ENCODE measurements at places on chromosomes 5 and 9.

- no peak for DNase-seq
Observed at GRCh38 chr5:14246350-14247053, 103.4 kb downstream of the TRIO start.

DNA sequence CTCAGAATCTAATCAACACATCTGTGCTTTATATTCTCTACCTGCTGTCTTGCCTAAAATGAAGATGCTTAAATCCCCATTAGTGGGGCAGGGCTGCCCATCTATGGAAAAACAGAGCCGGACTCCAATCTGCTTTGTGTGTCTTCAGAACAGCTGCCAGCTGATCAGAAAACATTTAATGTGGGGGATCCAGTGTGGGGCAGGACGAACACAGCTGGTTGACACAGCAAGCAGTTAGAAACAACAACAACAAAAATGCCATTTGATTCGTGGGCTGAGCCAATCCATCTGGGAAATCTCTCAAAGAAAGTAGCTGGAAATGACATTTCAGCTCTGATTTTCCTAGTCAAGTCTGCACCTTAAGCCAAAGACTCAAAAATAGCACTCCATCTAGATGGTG, 99.8 kb downstream of the PPP2R2B start:
- DNase-seq = no peak

DNA sequence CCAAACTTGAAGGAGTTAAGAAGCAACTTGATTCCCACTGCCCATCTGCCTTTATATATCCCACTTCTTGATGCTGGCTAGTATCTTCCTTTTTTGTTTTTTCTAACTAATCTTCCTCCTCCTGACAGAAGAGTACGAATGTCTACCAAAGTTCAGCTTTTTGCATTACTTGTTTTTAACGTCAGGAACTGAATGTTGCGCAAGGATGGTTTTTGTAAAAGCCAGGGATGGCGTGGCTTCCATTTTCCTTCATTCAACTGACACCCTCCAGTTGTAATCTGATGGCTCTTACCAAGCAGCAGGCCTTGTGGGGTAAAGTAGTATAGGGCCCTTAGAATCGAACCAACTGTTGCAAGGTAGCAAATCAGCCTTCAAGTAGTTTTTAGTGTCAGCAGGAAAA, 70.8 kb upstream of the GPR151 start:
- DNase-seq = no peak

- DNase-seq = no peak
Observed at GRCh38 chr9:28900406-28900805, 1327.1 kb upstream of the C9orf72 start.

GRCh38 chr5:151156507-151157420, 815 bp downstream of the ANXA6 start:
- DNase-seq = no peak

- DNase-seq = no peak
Observed at GRCh38 chr9:130636648-130637020, 27.8 kb upstream of the PRDM12 start.

GRCh38 chr9:36148311-36149051, 11.9 kb downstream of the GLIPR2 start:
- peak; percentile 93 for DNase-seq

GRCh38 chr9:21754741-21755140, 47.7 kb upstream of the MTAP start:
- DNase-seq = no peak

GRCh38 chr5:174971210-174971609, 246.8 kb downstream of the MSX2 start:
- no peak for DNase-seq

DNA sequence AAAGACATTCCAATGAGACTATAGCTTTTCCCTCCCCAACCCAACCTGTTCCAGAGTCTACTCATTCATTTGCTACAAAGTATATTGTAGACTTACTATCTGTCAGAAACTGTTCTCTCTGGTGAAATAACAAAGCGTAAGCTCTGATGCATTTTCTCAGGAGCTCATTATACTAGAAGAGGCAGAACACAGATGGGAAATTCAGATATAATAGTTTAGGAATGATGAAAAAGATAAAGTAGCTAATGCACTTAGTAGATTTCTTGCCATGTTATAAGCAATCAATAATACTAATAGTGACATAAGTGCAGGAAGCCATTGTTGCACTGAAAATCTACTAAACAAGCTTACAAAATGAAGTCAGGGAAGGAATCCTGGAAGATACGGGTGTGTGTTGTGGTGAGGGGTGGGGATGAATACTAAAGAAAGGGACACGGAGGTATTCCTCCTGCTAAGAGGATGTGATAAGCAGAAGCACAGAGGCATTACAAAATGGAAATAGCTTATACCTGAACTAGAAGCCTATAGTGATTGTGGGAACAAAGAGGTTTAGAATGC, 78.2 kb downstream of the HCN1 start:
- DNase-seq = no peak

DNA sequence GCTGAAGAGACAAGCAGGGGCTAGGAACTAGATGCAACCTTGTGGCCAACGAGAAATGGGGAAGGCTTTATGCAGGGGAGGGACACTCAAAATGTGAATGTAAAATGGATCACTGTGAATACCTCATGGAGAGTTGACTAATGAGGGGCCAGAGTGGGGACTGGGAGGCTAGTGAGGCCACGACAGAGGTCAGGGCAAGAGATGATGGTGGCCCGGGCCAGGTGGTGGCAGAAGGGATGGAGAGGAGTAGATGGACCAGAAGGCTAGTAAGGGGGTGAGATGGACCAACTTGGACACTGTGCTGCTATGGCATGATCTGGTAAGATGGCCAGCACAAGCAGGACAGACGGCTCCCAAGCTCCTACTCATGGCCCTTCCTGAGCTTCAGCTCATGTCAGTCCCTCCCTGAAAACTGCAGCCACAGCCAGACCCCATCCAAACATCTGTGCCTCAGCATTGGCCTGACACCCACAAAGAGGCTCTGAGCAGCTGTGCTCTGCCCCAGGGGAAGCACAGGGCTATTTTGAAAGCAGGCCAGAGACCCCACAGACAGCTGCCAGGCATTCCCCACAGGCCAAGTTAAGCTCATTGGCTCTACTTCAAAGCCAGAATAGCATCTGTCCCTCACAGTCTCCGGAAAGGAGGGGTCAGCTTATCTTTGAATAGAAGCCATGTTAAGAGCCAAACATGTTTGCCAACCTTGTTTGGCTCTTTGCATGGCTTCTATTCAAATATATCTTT, 22.1 kb downstream of the P4HA2 start:
- DNase-seq = no peak

DNA sequence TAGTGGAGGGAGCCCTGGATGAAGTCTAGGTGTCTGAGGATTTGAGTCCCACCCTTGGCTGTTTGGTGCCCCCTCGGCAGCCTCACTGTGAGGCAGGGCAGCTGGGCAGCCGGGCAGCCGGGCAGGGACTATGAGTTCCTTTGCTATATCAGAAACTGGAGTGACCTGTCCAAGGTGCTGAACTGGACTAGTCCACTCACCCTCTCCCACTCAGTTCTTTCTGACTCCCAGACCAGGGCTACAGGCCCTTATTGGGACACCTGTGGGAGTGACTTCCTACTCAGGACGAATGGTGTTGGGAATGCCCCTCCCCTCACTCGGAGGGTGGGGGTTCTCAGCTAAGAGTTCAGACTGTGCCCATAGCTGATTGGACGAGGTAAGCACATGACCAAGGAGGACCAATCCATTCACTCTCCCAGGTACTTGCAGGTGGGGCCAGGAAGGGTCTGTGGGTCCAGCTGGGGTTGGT, 34.1 kb upstream of the RAPGEF1 start:
- no peak for DNase-seq

DNA sequence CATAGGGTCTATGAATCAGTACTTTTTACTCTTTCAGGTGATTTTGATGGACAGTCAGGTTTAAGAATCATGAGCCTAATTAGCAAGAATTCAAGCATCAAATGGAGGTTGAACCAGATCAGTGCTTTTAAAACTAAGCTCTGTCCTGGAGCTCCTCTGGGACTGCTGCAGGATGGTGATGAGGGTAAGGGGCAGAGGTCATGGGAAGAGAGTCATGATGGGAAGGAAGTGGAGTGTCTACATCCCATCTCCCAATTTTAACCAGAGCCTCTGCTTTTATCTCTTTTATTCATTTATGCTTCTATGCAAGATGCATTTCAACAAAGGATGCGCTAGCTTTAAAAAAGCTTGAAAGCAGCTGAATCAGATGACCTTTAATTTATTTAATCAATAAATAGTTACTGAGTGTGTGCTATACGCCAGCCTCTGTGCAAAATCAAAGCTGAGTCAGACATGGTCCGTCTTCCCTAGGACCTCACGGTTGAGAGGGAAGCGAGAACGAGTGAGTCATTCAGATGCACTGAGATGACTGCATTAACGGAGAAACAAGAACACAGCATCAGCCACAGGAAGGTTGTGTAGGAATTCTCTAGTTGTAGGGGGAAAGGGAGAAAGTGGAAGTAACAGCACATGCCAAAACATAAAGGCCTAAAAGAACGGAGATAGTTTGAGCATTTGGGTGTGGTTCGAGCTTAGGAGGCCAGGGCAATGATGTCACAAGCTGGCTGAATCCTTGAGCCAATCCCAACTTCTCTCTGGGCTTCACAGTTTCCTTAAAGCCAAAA, 441.6 kb upstream of the BRINP1 start:
- DNase-seq = no peak

DNA sequence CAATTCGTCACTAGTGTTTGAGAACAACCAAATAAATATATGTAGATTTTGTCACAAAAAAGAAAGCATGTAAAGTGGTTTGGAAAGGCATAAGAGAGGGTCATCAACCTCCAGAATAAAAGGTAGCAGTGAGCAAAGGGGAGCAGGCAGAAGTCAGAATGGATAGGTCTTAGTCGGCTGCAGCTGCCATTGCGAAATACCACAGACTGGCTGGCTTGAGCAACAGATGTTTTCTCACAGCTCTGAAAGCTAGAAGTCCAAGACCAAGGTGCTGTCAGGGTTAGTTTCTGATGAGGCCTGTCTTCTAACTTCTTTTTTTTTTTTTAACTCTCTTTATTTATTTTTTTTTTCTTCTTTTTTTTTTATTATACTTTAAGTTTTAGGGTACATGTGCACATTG, 208.1 kb upstream of the PIK3R1 start:
- DNase-seq = no peak
